Stimulated activated CD4-positive, alpha-beta T cell treated with anti-CD3 and anti-CD28 coated beads, Interleukin-12 subunit alpha, Interleukin-12 subunit beta, amount 100 ng/mL, for 24 hours (primary cell): ENCODE measurements at places on chromosomes 7 and 10.

DNA sequence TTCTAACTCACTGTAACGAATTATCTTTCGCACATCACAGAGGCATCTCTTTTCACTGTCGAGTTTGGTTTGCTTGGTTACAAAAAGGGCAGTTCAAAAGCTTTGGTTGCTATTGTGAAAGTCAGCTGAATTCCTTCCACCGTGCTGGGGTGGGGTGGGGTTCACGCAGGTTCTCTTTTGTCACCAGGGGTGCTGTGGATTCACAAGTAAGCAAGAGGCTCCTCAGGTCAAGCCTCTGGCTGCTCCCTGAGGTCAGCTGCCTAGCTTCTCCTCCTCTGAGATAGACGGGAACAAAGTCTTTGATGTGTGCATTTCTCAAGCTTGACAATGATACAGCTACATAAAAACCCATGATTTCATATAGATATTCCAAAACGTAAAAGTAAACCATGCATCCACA, 47.7 kb downstream of the EGFR start:
- DNase-seq = no peak

DNA sequence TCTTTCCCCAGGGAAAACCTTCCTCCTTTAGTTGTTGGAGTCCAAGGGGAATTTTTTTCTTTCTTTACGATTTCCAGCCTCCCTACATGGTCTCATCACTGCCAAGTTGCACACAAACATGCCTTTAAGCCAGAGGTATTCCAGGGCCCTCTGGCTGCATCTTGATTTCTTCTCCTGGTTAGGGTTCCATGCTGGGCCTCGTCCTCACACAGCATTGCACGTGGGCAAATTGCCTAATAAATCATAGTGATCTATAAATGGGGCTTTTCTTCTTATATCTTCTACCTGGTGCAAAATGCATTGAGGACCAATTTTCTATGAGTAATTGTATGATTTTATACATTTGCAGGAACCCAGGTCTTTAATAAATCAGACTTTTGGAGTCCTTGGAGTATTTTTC, 284.2 kb downstream of the C7orf25 start:
- no peak for DNase-seq

- no peak for DNase-seq
Measured at GRCh38 chr7:123655614-123656013, at the start of gene LMOD2. LMOD2 (plus strand) TSS chr7:123655866; CDS start chr7:123655964, 98 bp downstream.

- DNase-seq = no peak
Measured at GRCh38 chr7:47248797-47249196, 333.1 kb downstream of the TNS3 start.

DNA sequence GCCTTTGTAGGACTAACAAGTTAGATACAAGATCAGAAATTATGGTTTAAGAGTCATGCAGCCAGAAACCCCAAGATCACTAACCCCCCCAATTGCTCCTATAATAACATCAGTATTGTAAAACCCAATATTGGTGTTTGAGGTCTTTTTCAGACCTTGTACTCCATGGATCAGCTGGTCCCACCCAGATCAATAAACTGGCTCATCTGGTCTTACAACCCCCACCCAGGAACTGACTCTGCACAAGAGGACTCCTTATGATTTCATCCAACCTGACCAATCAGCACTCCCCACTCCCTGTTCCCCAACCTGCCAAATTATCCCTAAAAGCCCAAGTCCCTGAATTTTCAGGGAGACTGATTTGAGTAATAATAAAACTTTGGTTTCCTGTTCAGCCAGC, 6.4 kb upstream of the GSAP start:
- DNase-seq = no peak

DNA sequence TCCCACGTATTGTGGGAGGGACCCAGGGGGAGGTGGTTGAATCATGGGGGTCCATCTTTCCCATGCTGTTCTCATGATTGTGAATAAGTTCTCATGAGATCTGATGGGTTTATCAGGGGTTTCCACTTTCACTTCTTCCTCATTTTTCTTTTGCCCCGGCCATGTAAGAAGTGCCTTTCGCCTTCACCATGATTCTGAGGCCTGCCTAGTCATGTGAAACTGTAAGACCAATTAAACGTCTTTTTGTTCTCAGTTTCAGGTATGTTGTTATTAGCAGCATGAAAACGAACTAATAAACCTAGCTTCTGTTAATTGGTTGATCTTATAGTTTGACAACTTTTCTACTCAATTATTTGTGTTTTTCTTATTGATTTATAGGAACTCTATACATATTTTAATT, 206.3 kb downstream of the NXPH1 start:
- no peak for DNase-seq

DNA sequence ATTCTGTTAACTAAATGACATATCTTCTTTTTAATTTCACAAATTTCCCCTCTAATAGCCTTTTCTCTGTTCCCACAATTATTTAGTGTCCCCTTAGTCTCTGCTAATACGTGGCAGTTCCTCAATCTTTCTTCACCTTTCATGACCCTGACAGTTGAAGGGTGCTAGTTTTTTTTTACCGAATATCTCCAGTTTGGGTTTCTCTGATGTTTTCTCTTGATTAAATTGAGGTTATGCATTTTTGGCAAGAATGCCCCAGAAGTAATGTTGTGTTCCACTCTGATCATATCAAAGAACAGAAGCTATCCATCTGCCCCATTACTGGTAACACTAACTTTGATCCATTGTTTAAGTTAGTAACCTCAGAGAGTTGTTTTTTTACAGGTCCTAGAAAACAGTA, 133.6 kb upstream of the ASAH2 start:
- DNase-seq = no peak

- no peak for DNase-seq
Measured at GRCh38 chr7:140144821-140145220, 32.0 kb downstream of the KDM7A start.

DNA sequence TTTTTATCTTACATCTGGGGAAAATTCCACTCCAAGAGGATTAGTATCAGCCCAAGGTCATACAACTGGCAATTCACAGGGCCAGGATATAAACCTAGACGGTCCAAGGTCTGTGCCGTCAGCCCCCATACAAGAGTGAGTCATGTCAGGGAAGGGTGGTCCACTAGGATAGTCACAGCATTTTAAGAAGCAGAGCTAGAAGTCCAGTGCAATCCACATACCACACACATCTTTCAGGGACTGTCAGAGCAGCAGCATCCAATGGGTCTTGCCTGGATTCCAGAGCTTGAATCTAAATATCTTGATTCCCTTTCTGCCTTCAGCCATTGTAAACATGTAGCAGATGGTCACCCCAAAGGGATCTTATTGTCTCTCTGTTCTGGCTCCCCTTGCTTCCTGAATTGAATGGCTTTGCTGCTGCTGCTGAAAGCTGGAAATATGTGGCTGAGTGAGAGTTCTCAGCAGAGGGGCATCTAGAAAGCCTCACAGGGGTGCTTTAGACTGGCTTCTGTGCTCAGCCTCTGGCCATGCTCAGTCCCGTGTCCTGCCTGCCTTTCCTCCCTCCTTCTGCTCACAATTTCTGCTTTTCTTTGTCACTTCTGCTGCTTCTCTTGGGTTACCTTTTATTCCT, 9.9 kb upstream of the OR6V1 start:
- no peak for DNase-seq

- DNase-seq = no peak
Measured at GRCh38 chr10:29826801-29827450, 192.2 kb upstream of the SVIL start.

- DNase-seq = no peak
Measured at GRCh38 chr10:34816085-34816496, 995 bp upstream of the PARD3 start.

DNA sequence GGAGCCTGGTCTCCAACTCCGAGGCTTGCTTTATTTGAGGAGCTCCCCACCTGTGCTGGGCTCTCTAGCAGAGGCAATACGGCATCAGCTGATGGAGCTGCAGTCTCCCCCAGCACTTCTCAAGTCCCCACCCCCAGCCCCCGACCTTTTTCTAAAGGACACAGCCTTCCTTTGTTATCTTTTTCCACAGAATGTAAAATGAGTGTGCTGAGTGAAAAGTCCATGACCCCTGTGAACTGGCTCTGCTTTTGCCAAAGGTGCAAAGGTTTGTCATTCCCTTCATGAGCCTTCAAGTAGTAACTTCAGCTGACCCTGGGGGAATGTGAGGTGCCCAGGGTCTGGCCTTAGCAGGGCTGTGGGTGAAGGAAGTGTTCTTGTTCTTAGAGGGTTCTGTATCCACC, 25.5 kb downstream of the LRRC4 start:
- DNase-seq = no peak

DNA sequence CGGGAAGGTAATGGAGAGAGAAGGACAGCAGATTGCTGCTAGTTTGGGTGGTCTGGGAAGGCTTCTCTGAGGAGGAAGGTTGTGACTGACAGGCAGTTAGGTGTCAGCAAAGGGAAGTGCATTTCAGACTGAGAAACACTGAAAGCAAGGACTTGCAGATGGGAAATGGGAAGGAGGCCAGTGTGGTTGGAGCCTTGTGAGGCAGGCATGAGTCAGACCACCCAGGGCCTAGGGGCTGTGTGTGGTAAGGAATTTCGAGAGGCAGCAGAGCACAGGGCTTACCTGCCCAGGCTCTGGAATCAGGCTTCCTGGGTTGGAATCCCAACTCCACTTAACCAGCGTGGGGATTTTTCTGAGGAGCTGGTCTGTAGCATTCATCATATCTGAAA, 53.5 kb downstream of the NRF1 start:
- DNase-seq = no peak

DNA sequence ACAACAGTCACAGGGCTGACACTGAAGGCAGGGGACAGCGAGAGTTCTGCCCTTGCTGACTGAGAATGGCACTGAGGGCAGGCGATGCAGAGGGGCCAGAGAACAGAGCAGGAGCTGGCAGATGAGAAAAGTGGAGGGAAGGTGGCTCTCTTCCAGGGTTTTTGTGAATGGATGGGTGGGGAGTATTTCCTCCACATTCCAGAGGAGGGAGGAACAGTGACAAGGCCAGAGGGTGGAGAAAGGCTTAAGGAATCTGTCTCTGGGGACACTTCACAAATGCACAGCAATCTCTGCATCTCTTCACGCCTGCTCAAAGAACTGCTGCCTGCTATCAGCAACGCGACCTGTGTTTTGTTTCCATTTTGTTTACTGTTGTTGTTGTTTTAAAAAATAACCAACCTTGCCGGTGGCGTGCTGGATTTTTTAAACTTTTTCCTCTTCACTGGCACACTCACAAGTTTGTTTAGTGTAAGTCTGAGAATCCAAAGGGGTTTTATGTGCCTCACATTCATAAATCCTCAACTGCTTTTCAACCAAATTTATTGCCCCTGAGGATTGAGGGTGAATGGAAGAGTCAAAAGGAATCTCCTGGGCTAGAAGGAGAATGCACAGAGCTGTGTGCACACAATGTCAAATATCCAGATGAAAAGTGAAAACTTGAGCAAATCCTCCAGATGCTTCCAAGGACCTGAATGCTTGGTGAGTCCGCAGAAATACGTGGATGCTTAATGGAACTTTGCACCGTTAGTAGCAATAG, 129.3 kb downstream of the GLI3 start:
- DNase-seq = no peak

DNA sequence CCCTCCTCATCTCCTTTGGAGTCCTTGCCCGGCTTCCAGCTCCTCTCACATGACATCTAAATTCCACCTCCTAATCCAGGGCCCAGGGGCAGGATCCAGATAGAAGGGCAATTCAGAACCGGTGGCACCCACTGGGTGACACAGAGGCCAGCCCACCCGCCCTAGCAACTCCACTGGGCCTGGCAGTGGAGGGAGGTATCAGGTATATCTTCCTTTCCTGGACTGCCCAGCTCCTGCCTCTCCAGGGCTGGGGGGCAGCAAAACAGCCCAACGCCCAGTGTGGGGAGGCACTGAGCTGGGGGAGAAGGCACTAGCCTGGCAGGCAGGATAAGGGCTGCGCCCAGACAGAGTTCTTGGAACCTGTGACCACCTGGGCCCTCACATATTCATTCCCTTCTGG, 10.4 kb upstream of the TRIM8 start:
- no peak for DNase-seq

DNA sequence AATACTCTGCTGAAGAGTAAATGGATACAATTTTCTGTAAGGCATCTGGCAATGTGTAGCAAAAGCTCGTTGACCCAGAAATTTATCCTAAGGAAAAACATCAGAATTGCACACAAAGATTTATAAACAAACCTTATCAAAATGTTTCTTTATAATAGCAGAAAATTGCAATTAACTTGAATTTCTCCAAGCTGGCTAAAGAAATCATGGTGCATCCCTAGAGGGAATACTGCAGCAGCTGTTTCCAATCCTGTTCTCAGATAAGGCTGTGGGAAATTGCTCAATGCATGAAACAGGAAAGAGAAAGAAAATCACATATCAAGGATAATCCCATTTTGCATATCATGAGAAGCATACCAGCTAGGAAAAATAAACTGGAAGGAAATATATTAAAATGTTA, 18.7 kb downstream of the TACR2 start:
- no peak for DNase-seq

- no peak for DNase-seq
Measured at GRCh38 chr7:151757274-151757673, 119.6 kb downstream of the PRKAG2 start.

DNA sequence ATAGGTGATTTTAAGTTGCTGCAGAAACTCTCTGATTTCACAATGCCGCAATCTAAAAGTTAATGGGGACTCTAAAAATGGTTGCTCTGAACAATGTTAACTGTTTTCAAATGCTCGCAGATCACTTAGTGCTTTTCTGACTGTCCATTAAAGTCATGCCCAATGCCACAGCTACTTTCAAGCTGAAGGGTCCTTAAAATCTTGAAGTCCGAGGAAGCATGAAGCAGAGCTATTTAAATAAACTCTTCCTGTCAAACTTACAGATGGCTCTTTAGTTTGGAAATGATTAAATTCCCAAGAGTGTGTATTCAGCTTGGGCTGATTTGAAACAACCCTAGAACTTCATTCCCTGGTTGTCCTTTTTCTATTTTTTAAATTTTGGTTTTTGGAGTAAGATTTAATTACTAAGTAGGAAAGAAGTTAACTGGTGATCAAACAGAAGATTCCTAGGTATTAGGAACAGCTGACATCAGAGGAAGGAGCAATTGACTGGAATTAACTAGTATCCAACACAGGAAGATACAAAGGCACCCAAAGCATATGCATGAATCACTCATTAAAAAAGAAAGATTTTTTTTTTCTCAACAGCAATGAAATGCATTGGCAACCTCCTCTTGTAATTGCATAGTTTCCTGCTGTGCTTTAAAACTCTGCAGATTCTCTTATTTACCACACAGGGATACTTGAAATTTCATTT, 105.1 kb downstream of the NRP1 start:
- no peak for DNase-seq

GRCh38 chr10:114661212-114661880, 3.3 kb upstream of the ABLIM1 start:
- no peak for DNase-seq

DNA sequence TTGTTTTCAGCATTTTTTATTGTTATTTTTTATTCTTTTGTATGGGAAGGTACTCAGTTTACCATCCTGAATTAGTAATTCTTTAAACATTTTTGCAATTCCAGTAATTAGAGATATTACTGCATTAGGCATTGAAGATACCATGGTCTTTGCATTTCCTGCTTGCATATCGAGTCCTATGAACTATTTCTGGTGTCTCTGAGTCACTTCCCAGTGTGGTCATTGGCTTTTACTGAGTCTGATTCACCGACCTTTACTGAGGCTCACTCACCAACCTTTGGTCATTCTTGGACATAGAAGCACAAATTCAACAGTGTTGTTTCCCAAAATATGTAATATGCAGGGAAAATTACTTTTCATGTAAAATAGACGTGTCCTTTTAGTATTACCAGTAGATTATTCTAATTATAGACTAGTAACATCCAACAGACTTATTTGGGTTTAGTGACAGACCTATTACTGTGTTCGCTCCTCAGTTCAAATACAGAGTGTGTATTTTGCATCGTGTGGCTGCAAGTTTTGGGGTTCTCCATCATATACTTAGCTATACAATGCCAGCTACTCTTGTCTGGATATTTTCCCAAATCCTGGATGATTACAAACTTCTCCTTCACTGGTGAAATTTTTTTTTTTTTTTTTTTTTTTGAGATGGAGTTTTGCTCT, 180.7 kb upstream of the PRSS1 start:
- no peak for DNase-seq
